ENCODE measurements at places on chromosomes 2 and 18.
A peak's percentile ranks its signal among the peaks of the same experiment; 100 is the strongest.

DNA sequence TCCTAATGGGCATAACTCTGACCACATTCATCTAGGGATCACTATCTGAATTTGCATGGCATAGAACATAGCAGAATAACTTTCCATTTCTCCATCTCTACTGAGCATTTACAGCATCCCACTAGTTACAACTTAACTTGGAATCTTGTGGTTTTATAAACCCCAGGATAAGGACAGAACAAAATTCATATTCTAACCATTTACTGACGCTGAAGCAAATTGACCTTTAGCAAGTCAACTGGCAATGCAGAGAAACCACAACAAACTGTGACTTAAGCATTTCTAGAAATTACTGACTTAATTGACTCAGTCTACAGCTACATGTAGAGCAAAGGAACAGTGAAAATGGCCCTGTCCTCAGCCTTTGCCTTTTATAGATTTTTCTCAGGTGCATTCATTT lies 61.2 kb downstream of the DCC start:
- DNase-seq = no peak

DNA sequence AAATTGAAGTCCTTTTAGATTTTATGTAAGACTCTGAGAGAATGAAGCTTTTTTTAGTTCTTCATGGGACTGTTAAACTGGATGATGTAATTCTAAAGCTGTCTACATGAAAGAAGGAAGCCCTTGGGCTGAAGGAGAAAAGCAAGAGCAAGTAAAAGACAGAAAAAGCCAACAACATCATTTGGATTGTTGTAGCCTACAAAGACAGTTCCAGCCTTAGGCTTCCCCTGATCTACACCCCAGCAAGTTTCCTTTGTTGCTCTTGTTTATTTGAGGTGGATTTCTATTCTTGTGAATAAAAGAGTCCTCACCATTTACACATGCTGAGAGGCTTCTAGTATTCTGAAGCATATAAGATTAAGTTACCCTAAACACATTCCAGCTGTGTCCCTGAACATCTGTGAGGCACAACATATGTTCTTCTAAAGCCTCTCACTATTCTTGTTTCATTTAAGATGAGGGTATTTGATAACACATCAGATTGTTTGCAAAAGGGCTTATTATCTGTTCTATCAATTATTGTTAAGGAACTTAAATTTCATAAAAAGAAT lies 377.8 kb downstream of the LNPK start:
- no peak for DNase-seq

GRCh38 chr2:154992826-154993225 lies 294.3 kb downstream of the KCNJ3 start:
- no peak for DNase-seq

- DNase-seq = no peak
Measured at GRCh38 chr2:41475959-41476358, 571.9 kb upstream of the PKDCC start.

- no peak for DNase-seq
Measured at GRCh38 chr2:223102040-223102400, 50.0 kb downstream of the KCNE4 start.

DNA sequence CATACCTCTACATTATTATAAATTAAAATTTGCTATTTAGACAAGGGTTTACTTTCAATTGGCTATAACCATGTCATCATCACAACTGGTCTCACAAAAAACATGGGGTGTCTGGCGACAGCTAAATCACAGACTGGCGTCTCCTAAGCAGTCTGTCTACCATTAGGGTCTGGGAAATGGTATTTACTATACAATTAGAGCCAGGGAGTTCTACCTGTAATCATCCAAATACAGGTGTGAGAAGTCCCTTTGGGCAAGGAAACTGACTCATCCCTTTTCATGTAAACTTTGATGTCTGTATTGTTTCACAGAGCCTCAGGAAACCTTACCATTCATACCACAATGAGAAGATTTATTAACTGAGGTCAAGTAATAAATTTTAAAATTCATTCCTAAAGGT lies 126.7 kb downstream of the OLA1 start:
- no peak for DNase-seq

- DNase-seq = peak; percentile 36
Measured at GRCh38 chr2:60641811-60642788, 88.6 kb upstream of the BCL11A start.

DNA sequence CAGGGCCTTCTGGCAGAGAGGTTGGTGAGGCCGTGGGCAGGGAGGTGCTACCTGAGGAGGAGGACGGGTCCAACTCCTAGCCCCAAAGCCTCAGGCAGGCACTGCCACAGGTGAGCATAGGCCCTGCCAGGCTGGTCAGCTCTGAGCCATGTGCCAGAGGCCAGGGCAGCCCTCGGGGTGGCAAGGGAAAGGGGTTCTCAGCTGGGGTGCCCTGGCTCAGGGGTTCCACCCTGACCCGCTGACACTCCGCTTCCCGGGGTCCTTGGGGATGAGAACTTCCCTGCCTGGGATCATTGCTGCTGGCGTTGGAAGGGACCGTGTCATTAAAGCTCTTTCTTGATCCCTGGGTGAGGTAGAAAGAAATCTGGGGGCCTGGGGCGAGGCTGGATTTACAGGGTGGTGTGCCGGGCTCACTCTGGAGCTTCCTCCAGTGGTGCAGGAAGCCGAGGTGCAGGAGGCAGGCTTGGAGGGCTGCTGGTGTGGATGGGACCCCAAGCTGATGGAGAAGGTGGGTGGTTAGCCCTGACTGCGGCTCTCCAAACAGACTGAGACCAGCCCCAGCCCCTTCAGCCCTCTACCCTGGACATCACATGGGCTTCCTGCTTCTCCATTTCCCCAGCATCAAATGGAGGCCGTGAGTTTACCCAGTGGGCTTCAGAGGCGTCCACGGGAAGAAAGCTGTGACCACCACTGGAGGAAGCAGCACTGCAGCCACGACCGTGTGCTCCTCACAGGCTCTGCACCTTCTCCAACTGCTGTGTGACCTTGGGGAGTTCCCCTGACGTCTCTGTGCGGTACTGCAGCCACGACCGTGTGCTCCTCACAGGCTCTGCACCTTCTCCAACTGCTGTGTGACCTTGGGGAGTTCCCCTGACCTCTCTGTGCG lies 295.2 kb downstream of the NDUFA10 start:
- no peak for DNase-seq

DNA sequence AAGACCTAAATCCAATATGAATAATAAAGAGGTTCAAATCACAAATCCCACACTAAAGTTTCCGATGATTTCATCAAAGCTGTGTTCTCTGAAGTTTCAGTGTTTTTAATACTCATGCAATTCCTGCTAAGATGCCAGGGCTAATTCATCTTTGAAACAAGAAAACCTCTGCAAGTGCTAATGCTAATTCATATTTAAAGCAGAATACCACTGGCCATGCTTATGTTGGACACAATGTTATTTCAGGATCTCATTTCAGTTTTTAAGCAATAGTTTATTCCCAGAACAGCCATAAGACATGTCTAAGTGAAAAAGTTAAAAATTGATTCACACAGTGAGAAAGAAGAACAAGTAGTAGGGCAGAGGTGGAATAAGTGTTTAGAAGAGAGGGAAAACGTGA lies 62.8 kb downstream of the GRB14 start:
- DNase-seq = no peak

DNA sequence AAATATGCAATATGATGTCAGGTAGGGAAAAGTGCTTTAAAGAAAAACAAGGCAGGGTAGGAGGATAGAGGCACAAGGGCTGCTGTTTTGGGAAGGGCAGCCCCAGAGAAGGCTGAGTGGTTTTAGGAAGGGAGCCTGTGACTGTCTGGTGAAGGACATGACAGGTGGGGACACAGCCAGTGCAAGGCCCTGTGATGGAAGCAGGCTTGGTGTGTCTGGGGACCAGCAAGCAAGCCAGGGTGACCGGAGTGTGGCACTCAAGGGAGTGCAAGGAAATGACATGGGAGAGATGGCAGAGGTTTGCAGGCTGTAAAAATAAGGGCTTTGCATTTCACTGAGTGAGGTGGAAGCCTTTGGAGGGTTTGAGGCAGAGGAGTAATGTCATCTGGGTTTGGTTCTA lies 62.0 kb downstream of the LTBP1 start:
- no peak for DNase-seq

- DNase-seq = peak; percentile 49
Measured at GRCh38 chr2:6452702-6453481, 412.8 kb downstream of the CMPK2 start.

All from H9 (cell line).